ENCODE measurements at places on chromosomes 1 and 21.

- no peak for DNase-seq
Measured at GRCh38 chr1:239854922-239855321, 236.8 kb upstream of the FMN2 start.

DNA sequence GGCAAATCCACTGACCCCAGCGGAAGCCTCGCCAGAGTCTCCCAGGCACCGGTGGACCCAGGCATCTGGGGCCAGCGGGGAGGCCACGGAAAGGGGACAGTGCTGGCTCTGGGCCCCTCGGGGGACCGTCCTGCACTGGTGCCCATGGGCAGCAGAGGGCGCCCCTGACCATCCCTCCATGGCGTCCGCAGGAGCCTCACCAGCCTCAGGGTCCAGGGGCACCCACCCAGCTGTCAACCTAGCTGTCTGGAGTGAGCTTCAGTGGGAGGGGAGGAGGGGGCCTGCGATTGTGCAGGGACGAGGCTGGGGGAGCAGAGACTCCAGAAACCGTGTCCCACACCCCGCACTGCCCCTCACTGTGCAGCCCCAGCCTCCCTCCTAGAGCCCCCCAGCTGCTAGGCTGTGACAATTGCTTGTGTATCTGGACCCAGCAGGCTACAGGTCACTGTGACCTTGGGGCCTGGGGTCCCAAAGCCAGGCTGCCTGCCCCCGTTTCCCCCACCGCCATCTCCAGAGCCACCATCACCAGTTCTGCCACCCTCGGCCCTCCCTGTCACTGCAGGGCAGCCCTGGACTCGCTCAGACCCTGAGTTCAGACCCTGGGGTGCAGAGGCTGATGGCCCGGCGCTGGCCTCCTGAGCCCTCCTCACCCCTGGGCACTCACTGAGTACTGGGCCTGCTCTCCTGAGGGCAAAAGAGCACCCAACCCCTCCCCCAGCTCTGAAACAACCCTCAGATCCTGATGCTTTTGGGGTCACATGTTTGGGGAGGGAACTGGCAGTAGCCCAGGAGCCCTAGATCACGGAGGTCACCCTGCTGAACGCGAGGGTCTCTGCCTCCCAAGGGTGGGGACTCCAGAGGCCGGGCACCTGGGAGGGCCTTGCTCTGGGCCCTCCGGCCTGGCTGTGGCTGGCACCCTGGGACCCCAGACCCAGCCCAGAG is 10.6 kb upstream of the COL6A1 start:
- no peak for DNase-seq

- DNase-seq: no peak
Measured at GRCh38 chr1:168229893-168230292, 4.1 kb downstream of the SFT2D2 start.

DNA sequence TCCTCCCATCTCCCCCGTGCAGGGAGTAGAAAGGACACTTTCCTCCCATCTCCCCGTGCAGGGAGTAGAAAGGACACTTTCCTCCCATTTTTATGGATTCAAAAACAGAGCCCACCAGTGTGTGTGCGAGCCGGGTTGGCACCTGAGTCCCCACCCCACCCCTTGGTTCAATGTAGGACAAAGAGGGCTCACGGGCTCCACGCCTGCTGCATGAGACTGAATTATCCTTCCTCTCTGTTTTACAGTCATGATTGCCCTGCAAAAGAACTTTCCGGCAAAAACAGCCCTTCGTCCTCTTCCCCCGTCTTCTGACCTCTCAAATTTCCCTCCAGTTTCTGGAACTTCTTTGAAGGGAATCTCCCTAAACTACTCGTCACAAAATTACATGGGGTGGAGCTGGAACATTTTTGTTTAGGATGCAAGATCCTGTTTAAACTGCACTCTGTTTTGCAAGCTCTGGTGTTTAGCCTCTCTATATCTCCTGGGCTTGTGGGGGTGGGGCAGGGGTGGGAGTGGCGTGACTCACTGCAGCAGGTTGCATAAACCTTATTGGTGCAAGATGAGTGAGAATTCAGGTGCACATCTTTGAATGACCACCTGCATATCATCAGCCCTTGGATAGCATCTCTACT is 99.8 kb downstream of the PSMG1 start:
- DNase-seq: no peak

GRCh38 chr1:200206761-200207160 is 179.3 kb downstream of the NR5A2 start:
- no peak for DNase-seq

Measured in vagina (tissue), 2 donors.